ENCODE measurements at places on chromosomes 6 and 20. TPM values are rescaled to one million over a fixed set of nuclear protein-coding genes. Genes with fewer than 3 reads are reported as not detected.

GRCh38 chr6:99905209-99906106, 88.6 kb downstream of the MCHR2 start:
- H3K4me1 ChIP-seq: no peaks in the 10 kb centered on the region
- H3K36me3 ChIP-seq: no peaks in the 10 kb centered on the region
- H3K4me3 ChIP-seq: no peak overlapping the region
- DNase-seq: no peak
- no peak overlapping the region for H3K27ac ChIP-seq

DNA sequence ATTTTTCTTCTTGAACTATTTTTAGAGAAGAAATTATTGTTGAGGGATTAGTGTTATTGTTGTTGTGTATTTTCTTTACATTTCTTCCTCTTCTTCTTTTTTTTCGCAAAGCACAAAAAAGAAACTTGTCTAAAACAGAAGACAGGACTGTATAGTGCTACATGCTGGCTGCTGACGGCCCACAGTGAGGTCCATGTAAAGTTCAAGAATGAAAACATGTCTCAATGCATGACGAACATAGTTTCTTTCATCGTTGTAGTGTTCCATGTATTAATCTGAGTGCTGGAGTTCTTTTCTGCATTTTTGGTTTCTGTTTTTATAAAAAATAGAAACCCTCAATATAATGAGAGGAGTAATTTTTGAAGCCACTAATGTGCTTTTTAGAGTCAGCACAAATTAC, 462.9 kb upstream of the MARCKS start:
- H3K27ac ChIP-seq: no peak overlapping the region
- no peak overlapping the region for H3K4me3 ChIP-seq
- no peaks in the 10 kb centered on the region for H3K36me3 ChIP-seq
- DNase-seq: no peak
- no peaks in the 10 kb centered on the region for H3K4me1 ChIP-seq

GRCh38 chr20:61312925-61313324, 60.9 kb downstream of the CDH4 start:
- no peak overlapping the region for H3K4me3 ChIP-seq
- H3K36me3 ChIP-seq: no peaks in the 10 kb centered on the region
- H3K27me3 ChIP-seq: no peaks in the 10 kb centered on the region
- peak; percentile 62 for DNase-seq
- no peak overlapping the region for H3K27ac ChIP-seq
- H3K4me1 ChIP-seq: no peaks in the 10 kb centered on the region

DNA sequence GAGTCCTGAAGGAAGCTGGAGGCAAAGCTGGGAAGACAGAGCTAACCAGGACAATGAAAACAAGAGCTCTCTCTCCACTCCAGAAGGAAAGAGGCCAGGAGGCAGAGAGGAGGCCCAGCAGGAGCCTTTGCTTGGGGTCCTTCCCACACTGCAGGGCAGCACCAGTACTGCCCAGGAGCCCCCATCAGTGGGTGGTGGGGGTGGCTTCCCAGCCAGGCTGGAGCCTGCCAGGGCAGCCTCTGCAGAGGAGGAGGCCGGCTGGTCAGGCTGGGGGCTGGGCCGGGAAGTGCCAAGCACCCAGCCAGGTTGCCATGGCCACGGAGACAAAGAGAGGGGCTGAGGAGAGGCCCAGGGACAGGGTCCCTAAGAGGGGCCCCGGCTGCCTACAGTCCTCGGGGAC, 33.4 kb downstream of the PREX1 start:
- H3K36me3 ChIP-seq: no peaks in the 10 kb centered on the region

- DNase-seq: no peak
- H3K27me3 ChIP-seq: no peaks in the 10 kb centered on the region
- H3K27ac ChIP-seq: no peak overlapping the region
- no peaks in the 10 kb centered on the region for H3K36me3 ChIP-seq
- H3K4me1 ChIP-seq: no peaks in the 10 kb centered on the region
These were observed 132.8 kb downstream of the CDK19 start for GRCh38 chr6:110682460-110682853.

DNA sequence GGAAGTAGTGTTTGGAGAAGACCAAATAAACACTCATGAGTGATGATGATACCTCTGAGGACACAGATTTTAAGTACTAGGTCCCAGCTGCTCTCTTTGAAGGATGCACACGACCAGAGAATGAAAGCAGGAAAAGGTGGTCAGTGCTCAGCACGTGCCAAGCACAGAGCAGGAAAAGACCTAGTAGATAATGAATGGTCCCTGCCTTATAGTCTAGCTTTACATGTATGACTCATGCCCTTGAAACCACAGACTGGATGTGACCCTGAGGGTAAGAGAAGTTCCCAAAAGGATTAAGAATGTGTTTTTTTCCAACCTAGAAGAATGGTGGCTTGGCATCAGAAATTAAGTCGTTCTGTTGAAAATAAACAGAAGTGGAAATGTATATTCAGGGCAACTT, 2.8 kb upstream of the MC3R start:
- no peaks in the 10 kb centered on the region for H3K36me3 ChIP-seq
- no peak for DNase-seq
- H3K4me1 ChIP-seq: no peaks in the 10 kb centered on the region
- H3K27me3 ChIP-seq: no peaks in the 10 kb centered on the region

DNA sequence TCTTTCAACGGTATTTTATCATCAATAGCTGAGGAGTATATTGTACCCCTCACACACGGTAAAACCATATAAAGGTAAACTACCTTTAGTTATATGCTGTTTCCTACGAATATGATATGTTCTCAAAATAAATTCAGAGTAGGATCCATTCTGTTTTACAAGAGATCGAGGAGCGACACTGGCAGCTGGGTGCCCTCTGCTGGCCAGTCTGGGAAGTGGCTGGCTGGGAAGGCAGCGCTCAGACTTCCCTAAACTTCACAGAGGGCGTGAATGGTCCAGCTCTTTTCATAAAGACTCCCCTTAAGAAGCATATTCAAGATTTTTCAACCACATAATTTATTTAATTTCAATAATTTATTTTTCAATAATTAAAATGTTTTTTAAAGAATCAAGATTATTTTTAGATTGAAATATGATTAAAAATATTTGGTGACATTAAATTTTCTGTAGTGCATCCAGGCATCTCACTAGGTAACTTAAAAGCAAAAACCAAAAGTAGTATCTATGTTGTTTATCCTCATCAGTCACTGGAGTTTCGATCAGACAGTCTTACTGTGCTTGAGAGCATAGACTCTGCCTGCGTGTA, 187.5 kb upstream of the PDE10A start:
- H3K27me3 ChIP-seq: no peaks in the 10 kb centered on the region
- no peaks in the 10 kb centered on the region for H3K36me3 ChIP-seq
- no peak overlapping the region for H3K27ac ChIP-seq
- H3K4me3 ChIP-seq: no peak overlapping the region
- no peaks in the 10 kb centered on the region for H3K4me1 ChIP-seq

DNA sequence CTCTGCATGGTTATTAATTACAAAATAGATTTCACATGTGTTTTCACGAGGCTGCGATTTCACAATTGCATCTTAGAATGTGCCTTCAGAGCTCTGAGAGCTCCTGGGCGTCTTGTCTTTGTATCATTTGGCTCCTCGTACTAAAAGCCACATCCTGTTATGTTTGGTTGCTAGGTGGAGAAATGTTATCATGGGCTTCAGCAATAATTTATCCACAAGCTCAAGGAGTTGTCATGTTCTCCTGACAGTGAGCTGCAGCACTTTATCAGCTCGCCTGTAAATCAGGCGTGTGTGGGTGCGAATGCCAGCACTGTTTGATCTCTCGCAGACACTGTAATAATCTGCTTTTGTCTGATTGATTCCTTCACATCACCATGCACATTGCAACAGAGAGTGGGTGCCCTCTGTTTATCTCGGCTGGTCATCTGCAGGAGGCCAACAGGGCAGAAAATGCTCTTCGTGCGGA, 218.6 kb upstream of the ZFP64 start:
- H3K27me3 ChIP-seq: no peaks in the 10 kb centered on the region
- H3K27ac ChIP-seq: no peak overlapping the region
- no peak for DNase-seq
- H3K4me3 ChIP-seq: no peak overlapping the region

The TTLL9 gene
- 0.81 TPM for total RNA-seq

The PBOV1 gene
- not detected for total RNA-seq

- peak overlapping the region; percentile 91 for H3K27ac ChIP-seq
- no peaks in the 10 kb centered on the region for H3K36me3 ChIP-seq
- H3K27me3 ChIP-seq: no peaks in the 10 kb centered on the region
- H3K4me3 ChIP-seq: no peak overlapping the region
These were observed 54.0 kb downstream of the TMEM242 start for GRCh38 chr6:157269261-157269794.

DNA sequence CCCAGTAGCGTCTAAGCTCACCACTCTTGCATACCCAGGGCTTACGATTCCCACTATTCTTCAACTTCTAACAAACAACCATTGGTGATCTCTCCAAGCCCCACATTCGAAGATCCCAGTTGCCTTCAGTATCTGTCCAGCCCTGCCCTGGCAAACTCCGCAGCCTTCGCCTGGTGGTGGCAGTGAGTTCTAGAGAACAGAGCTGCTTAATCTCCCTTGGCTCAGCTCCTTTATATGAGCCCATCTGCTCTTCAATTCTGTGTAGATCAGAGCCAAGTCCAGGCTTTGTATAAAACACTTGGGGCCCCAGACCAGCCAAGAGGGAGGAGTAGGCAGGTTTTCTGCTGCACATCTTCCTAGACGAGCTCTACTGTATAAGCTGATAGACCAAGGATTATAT, 193.3 kb downstream of the PHACTR1 start:
- no peaks in the 10 kb centered on the region for H3K27me3 ChIP-seq
- H3K36me3 ChIP-seq: no peaks in the 10 kb centered on the region
- no peaks in the 10 kb centered on the region for H3K4me1 ChIP-seq
- no peak overlapping the region for H3K27ac ChIP-seq
- no peak for DNase-seq

The BMP6 gene
- 5.2 TPM for total RNA-seq

The HLA-DOA gene
- total RNA-seq: 16.7 TPM

DNA sequence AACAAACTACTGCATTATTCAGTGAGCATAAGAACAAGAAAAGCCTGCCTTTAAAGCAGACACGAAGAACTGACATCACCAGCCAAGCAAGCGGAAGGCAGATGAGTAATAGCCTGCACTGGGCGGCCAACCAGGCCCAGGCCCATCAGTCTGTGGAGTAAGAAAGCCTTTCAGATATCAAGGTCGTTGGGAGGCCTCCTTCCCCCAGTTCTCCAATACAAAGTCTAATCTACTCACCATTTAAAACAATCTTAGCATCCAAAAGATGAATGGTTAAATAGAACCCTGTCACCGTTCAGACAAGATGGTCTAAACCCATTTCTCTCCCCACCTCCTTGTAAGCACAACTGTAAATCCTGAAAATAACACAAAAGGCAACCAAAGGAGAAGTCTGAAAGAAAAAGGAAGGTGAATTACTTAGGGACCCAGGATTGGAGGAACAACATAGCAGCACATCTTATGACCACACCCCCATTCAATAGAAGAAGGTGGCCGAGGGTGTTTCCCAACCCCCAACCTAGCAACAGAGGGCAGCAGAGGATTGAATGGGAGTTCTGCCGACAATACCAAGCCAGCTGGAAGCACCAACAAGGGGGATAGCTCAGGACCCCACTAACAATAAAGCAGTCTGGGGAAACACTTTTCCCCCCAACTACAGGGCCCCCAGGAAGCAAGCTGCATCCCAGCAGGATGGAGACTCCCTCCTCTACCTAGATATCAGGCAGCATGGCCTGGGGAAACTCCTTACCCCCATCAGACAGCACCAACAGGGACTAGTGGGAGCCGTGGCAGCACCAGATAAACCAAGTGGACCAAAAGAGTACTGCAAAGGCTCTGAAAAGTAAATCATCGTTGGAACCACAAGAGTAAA, 67.9 kb downstream of the ZHX3 start:
- no peak overlapping the region for H3K4me3 ChIP-seq
- DNase-seq: peak; percentile 86
- no peaks in the 10 kb centered on the region for H3K27me3 ChIP-seq
- no peaks in the 10 kb centered on the region for H3K36me3 ChIP-seq
- H3K4me1 ChIP-seq: peaks cover 9% of the 10 kb centered on the region

DNA sequence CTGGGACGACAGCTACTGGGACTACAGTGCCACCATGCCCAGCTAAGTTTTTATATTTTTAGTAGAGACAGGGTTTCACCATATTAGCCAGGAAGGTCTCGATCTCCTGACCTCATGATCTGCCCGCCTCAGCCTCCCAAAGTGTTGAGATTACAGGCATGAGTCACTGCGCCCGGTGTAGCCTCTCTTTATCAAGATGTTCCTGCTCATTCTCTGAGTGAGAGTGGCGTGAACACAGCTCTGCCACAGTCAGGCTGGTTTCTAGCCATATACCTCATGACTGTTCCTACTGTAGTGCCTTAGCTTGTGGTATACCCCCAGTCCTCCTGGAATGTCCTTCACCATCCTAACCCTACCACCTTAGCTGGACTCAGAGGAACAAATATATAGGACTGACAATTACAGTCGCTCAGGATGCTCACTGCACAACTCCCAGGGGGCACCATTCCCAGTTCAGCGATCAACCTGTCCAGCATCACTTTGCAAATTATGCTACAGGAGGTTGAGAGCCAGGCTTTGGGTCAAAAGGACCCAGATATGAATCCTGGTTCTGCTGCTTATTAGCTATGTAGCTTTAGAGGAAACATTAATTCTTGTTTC, 86.3 kb downstream of the CHMP4B start:
- H3K36me3 ChIP-seq: no peaks in the 10 kb centered on the region
- H3K4me1 ChIP-seq: no peaks in the 10 kb centered on the region
- no peak overlapping the region for H3K27ac ChIP-seq
- DNase-seq: no peak
- H3K27me3 ChIP-seq: no peaks in the 10 kb centered on the region

- DNase-seq: no peak
- H3K27me3 ChIP-seq: no peaks in the 10 kb centered on the region
- no peak overlapping the region for H3K27ac ChIP-seq
These were observed 473.7 kb upstream of the JARID2 start for GRCh38 chr6:14772188-14772587.

The GSTA2 gene
- not detected for total RNA-seq

GRCh38 chr6:21955053-21955595, 341.7 kb downstream of the PRL start:
- H3K4me1 ChIP-seq: no peaks in the 10 kb centered on the region
- no peak overlapping the region for H3K27ac ChIP-seq
- no peaks in the 10 kb centered on the region for H3K27me3 ChIP-seq
- no peaks in the 10 kb centered on the region for H3K36me3 ChIP-seq
- DNase-seq: no peak

The HLA-DMB gene
- total RNA-seq: 20.1 TPM

- H3K36me3 ChIP-seq: no peaks in the 10 kb centered on the region
- H3K4me3 ChIP-seq: no peak overlapping the region
- DNase-seq: no peak
These were observed 41.0 kb upstream of the COL21A1 start for GRCh38 chr6:56288347-56288746.

GRCh38 chr6:3535776-3536435, 79.1 kb upstream of the SLC22A23 start:
- no peaks in the 10 kb centered on the region for H3K4me1 ChIP-seq
- H3K36me3 ChIP-seq: no peaks in the 10 kb centered on the region
- no peak overlapping the region for H3K4me3 ChIP-seq
- no peaks in the 10 kb centered on the region for H3K27me3 ChIP-seq
- no peak for DNase-seq

The VSX1 gene
- total RNA-seq: not detected

DNA sequence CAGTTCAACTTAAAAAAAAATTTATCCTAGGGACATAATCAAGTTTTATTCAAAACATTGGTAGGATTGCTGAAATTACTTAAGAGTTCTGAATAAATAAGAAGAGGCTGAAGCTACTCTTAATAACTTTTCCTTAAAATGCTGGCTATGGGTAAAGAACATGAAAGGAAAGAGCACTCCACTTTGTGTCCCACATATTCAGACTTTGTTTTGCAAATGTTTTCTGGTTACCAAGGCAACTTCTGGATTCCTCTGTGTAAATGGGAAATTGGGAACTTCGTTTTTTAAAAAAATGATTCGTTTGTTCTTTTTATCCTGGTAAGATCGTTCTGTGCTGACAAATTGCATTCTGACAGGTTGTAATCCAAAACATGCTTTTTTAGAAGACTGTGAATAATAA, 115.0 kb downstream of the KIF6 start:
- H3K4me3 ChIP-seq: no peak overlapping the region
- no peak for DNase-seq
- peaks cover 1% of the 10 kb centered on the region for H3K4me1 ChIP-seq
- H3K27ac ChIP-seq: no peak overlapping the region
- H3K27me3 ChIP-seq: no peaks in the 10 kb centered on the region

Data from aorta (tissue), 5 donors.